ENCODE measurements at places on chromosomes 16 and 17.

- DNase-seq, result no peak
Measured at GRCh38 chr17:63086483-63087185, 120.6 kb downstream of the TANC2 start.

- DNase-seq, result peak; percentile 57
Measured at GRCh38 chr16:4328046-4328781, 12.3 kb downstream of the GLIS2 start.

- DNase-seq, result no peak
Measured at GRCh38 chr17:15112846-15113617, 152.1 kb downstream of the PMP22 start.

DNA sequence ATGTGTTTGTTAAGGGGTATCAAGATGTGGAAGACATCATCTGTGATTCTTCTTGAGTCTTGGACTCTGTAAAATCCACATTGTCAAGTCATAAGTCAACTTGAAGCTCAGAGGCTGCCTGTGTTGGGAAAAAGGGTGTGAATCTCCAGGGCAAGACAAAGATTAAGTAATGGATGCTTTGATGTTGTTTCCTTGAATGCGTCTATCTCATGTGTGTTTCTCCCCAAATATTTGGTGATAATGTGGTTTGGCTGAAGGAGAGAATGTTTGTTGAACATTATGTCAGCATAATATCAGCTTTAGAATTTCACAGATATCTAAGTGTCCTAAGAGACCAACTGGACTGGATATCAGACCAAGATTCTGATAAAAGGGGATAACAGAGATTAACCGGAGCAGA, 24.1 kb upstream of the KCNJ16 start:
- no peak for DNase-seq

DNA sequence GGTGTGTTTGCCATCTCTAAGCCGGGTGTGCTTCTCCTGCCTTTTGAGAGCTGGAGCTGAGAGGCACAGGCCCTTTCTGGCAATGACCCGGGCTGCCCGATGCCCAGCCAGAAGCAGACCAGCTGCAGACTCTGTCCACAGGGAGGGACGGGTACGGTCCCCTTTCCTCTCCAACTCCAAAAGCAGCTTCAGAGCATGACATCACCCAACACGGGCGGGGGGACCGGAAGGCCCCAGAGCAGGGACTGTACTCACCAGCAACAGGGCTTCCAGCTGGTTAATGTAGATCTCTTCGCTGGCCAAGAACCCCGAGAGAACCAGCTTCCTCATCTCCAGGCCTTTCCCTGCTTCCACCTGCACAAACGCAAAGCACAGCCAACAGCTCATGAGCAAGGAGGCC, 79.4 kb downstream of the ABR start:
- no peak for DNase-seq

GRCh38 chr16:735982-736453, 4.8 kb downstream of the CIAO3 start:
- DNase-seq, result no peak

GRCh38 chr17:74732042-74732867, 4.8 kb upstream of the RAB37 start:
- DNase-seq, result no peak

GRCh38 chr17:40932608-40933007, 4.8 kb downstream of the KRT23 start:
- DNase-seq, result no peak

DNA sequence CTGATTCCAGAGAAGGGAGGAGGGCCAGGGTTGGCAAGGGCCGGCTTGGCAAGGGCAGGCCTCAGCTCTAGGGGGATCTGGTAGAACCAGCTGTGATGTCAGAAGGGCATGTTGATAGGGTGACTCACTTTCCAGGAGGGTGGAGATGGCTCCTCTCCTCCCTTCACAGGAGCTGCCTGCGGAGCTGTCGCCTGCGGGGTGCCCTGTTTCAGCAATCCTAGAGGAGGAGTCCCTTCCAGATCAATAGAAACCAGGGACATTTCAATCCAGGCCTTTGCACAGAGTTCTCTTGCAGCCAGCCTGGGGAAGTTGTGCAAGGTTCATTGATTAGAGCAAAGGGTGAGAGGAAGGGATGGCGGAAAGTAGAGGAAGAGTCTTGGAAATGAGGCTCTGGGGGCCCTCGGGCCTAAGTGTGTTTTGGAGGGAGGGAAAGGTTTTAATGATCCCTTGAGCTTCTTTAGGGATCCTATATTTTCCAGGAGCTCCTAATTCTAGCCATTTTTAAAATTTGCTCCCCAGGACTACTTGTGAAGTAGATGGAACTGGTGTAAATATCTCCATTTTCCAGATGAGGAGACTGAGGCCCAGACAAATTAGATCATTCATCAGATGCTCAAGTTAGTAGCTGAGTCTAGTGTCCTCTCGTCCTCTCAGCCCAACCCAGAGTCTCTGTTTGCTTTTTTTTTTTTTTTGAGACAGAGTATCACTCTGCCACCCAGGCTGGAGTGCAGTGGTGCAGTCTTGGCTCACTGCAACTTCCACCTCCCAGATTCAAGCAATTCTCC, 24.8 kb upstream of the CSNK2A2 start:
- no peak for DNase-seq

DNA sequence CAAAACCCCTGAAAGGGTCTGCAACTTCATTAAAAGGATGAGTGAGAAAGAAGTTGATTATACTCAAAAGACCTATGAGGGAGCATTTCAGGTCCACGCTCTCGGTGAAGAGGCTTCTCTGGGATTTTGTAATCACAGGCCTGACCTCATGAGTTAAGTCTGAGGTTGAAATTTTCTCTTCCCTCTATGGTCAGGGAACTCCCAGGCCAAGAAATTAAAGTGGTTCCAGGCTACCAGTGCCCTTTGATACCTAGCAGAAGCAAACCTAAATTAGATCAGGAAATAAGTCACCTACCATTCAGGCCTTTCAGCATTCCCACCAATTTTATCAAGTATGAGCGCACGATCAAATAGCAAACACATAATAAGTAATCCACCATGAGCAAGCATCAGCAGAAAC, 27.9 kb downstream of the MBTD1 start:
- DNase-seq, result no peak

DNA sequence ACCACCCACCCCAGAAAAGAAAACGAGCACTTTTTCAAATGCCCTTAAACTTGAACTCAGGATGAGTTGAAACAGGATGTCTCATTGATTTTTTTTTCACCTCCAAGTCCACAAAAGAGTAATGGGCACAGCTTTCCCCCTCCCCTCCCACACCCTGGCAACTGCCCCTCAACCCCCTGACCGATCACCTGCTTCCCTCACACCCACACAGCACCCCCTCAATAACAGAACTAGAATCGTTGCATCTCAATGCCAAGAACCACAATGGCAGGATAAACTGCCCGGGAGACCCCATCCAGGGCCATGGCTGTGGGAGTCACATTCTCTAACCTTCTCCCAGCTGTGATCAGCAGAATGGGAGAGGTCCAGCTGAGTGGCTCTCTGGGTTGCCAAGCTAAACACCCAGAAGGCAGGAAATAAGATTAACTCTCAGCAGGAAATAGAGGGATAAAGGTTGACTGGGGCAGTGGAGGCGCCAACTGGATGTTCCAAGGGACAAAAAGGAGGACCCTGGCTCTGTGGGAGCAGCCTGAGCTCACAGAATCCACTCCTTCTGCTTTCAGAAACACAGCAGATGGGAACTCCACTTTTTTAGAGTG, 128.0 kb upstream of the SDK2 start:
- no peak for DNase-seq

DNA sequence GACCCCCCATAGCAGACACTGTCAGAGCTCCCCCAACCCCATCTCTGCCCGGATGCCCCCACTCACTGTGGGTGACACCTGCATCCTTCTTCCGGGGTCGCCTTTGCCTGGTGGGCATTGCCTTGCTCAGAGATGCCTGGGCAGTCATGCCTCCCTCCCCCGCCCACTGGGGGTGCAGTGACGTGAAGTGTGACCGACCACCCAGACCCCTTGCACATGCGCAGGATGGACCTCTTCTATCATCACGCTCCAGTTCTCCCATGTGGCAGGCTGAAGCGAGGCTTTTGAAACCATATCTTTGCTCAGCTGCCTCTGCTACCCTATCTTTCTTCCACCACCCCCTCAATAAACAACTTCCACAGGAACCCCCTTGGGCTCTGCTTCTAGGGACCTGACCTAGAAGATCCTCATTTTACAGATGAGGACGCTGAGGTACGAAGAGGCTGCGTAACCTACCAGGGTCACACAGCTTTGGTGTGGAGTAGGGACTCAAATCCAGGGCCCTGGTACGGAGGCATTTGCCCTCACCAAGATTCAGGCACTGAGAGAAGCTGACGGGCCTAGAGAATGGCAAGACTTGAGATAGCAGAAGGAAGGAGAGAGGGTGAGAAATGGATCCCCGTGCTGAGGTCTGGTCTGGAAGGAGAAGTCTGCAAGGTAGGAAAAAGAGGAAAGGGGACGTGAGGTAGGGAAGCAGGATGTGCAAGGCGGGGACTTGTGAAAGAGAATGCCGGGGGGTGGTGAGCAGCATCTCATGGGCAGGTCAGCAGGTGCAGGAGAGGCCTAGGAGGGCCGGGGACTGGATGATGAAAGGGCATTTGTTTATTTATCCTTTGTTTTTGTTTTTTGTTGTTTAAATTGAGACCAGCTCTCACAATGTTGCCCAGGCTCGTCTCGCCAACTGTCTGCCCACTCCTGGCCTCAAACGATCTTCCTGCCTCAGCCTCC, 14.4 kb downstream of the NLRC5 start:
- DNase-seq, result no peak

GRCh38 chr17:81440051-81440471, 44.8 kb downstream of the BAHCC1 start:
- DNase-seq, result no peak

DNA sequence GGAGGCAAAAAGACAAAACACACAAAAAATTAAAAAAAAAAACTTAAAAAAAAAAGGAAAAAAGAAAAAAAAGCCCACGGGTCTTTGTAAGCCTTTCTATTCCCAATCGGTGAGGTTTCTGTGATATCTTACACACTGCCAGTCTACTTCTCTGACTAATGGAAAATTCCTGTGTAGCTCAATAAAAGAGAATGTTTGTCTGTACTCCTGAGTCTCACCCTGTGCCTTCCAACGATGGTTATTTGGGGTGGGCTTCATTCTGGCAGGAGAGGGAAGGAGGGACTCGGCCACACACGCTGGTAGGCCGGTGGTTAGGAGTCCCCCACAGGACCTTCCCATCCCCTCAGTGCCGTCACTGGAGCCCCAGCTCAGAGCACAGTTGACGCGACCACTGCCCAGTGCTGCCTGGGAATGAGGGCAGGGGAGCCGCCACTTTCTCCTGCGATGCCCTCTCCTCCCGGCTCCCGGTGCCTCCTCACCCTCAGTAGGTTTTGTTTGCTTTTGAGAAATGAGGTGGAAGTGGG, 68.0 kb downstream of the AMFR start:
- DNase-seq, result no peak

DNA sequence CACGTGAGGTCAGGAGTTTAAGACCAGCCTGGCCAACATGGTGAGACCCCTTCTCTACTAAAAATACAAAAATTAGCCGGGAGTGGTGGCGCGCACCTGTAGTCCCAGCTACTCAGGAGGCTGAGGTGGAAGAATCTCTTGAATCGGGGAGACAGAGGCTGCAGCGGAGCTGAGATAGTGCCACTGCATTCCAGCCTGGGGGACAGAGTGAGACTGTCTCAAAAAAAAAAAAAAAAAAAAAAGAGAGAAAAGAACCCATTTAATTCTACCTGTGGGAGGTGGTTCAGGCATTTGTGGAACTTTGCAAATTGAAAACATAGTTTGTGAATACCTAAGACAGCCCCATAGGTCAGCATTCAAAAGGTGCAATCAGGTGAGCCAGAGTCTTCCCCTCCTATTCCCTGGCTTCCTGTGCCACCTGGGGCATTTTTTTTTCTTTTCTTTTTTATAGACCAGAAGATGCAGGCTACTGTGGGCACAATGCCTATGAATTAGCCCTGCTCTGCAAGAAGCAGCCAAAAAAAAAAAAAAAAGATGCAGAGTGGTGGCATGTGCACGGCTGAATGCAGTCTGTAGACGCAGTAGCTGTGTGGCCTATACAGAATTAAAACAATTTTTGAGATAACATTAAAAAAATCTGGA, 9.1 kb upstream of the SOCS3 start:
- DNase-seq, result no peak

- DNase-seq, result no peak
Measured at GRCh38 chr16:935684-936083, 35.1 kb downstream of the LMF1 start.

DNA sequence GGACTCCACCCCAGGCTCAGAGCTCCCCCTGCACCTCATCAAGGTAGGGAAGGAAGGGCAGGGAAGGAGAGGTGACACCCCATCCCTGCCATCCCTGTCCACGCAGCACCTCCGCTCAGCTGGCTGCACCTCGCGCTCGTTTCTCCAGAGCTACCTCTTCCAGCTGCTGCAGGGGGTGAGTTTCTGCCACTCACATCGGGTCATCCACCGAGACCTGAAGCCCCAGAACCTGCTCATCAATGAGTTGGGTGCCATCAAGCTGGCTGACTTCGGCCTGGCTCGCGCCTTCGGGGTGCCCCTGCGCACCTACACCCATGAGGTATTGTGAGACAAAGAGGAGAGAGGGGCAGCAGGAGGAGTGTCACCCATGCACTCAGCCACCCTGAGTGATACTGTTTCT, 1.4 kb downstream of the CDK3 start:
- DNase-seq, result no peak

DNA sequence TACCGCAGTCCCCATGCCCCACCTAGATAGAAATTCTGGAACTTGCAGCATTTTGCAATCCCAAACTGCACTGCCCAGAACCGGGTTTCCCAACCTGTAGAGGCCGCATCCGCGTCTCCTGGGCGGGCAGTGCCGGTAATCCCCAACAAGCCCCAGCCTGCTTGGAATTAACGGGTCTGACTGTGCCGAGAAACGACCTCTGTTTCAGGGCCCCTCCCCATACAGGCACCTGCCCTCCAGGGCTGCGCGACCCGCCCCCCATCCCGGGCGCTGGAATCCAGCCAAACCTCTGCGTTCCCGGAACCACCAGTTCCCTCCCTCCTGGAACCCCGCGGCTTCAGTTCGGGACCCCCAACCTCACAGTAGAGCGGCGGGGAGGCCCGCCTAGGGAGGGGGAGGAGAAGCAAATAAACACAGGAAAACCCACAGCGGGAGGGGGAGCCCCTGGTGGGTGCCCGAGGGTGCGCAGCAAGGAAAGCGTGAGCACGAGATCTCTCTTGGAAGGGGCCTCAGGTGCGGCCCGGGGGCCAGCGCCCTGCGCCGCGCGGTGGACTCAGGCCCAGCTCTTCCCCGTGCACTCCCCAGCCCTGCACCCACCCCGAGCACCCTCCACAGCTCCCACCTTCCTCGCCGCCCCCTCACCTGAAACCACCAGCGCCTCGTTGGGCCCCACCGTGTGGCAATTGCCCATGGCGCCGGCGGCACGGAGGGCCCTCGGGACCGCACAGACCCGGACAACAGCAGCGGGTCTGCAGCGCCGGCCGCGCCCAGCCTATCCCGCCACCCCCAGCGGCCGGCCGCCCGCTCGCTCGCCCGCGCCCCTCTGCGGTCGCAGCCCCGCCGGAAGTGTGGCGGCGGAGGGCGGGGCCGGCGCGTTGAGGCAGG, at the start of gene FLOT2:
Gene FLOT2, minus strand, starts transcription at position 850 of the 885 bp plus-strand sequence. Its CDS starts 159 bp downstream, at position 691.
- DNase-seq, result peak; percentile 68

GRCh38 chr17:75575728-75576127, 11.9 kb upstream of the MYO15B start:
- no peak for DNase-seq
